Activated CD8-positive, alpha-beta memory T cell treated with anti-CD3 and anti-CD28 coated beads, Interleukin-2, amount 10 ng/mL, durations not matched to agents 7 days and 5 days (primary cell): ENCODE measurements at places on chromosomes 2 and 18. TPM values are rescaled to one million over a fixed set of nuclear protein-coding genes. Genes with fewer than 3 reads are reported as not detected.

- H3K27ac ChIP-seq, result no peak overlapping the region
- no peak for DNase-seq
- H3K27me3 ChIP-seq, result no peaks in the 10 kb centered on the region
- H3K4me3 ChIP-seq, result no peak overlapping the region
Observed at GRCh38 chr2:35199298-35199697, 1156.3 kb upstream of the CRIM1 start.

DNA sequence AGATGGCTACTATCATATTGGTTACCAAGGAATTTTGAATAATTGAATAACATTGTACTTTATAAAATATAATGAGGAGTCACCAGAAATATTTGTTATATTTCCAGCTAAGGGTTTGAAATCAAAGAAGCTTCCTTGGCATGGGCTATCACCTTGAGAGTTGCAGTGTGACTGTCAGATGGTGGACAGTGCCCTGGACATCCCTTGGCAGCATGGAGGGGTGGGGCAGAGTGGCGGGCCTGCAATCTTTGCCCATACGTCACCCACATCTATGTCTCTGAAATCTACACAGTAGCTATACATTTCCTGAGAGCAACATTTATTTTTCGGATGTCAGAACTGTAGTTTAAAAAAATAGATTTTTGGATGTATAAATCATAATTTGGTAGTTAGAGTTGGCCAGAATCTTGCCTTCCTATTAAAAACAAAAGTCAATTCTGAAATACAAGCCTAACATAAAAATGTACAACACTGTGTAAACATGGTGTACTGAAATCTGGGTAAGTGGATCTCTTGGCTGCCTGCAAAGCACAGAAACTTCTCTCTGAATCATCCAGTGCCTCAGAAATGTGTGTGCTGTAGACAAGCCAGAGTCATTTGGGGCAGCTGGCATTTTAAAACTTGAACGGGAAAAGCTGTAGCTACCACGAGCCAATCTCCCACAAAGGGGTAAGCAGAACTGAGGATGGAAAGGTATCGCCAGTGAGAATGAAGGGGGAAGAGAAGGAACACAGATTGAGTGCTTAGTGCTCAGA, 124.2 kb upstream of the ARHGAP28 start:
- H3K27ac ChIP-seq, result no peak overlapping the region
- no peaks in the 10 kb centered on the region for H3K4me1 ChIP-seq
- no peak overlapping the region for H3K4me3 ChIP-seq
- H3K27me3 ChIP-seq, result no peaks in the 10 kb centered on the region
- H3K36me3 ChIP-seq, result no peaks in the 10 kb centered on the region

LYG2 gene
- total RNA-seq, result not detected

MPP4 gene
- not detected for total RNA-seq

IL37 gene
- total RNA-seq, result not detected

C2orf80 gene
- total RNA-seq, result not detected
